ENCODE measurements at places on chromosomes 16 and 17.

DNA sequence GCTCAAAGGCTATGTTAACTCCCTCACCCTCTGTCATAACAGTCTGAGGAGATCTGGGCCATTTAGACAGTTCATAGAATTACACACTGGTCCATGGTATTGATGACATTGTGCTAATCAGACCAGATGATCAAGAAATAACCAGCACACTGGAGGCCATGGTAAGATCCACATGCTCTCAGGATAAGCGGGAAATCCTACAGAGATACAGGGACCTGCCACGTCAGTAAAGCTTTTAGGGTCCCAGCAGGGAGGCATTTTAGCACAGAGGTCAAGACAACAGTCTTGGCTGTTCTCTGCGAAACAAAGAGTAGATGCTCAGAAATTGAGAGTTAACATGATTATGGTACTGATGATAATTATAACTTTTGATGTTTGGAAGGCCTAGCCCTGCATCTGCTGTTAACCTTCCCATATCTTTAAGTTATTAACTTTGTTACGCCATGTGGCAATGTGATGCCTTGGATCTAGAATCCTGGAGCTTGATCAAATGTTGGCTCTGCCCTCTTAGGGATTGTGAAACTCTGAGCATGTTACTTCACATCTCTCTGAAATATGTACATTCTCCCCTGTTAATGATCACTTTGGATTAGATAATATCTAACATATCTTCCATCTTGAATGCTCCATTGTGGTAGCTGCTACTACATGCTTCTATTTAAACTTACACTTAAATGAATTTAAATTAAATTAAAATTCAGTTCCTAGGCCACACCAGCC, 172.0 kb upstream of the SOX9 start:
- no peak for DNase-seq

DNA sequence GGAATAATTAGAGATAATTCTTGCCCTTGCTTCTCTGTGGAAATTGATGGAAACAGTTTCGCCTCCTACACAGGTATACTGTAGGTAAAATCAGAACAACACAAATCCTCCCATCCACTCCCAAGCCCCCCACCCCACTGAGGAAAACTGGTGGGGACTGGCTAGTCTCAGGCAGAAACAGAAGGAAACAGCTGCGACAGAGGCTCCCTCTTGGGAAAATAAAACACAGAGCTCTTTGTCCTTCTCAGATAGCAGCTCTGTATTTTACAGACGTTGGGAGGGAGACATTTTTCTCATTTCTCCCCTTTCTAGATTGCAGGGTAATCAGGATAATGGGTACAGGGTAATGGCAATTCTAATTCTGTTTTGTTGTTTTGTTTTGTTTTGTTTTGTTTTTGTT, 1.1 kb downstream of the SLFN13 start:
- DNase-seq: no peak

GRCh38 chr17:55391764-55392467, 29.7 kb downstream of the MMD start:
- no peak for DNase-seq

DNA sequence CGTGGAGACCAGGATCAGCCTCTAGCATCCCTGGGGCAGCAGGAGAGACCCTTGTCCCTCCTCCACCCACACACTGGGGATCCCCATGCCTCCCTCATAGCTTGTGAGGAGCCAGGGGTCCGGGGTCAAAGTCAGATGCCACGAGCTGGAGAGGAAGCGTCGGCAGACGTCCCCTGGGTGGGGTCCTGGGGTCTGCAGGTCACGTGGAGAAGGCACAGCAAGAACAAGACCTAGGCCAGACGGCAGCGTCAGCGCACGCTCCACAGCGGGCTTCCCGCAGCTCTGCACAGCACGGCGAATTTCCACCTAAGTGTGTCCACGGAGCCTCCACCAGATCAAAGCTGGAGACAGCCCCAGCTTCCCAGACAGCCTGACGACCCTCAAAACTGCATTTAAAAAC, 49.3 kb downstream of the SLC7A5 start:
- no peak for DNase-seq

DNA sequence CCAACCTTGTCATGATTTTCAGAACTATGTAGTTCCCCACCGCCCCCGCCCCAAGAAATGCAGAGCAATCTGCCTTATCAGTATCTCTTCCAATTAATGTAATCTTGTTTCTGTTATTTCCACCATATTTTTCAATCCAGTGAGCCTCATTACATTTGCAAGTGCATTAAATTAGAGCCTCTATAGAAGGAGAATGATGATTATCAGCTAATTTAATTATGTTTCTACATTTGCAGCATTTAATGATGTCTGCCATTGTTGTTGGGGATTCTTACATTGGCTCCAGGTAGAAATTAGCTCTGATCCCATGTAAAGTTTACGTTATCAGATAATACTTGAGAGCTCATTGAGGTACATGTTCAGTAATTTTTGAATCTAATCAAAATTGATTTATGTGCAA, 707.0 kb upstream of the RBFOX1 start:
- no peak for DNase-seq

- DNase-seq: no peak
Measured at GRCh38 chr17:29924786-29925185, 5.2 kb downstream of the SSH2 start.

- DNase-seq: no peak
Measured at GRCh38 chr16:87729266-87729954, 36.4 kb downstream of the KLHDC4 start.

DNA sequence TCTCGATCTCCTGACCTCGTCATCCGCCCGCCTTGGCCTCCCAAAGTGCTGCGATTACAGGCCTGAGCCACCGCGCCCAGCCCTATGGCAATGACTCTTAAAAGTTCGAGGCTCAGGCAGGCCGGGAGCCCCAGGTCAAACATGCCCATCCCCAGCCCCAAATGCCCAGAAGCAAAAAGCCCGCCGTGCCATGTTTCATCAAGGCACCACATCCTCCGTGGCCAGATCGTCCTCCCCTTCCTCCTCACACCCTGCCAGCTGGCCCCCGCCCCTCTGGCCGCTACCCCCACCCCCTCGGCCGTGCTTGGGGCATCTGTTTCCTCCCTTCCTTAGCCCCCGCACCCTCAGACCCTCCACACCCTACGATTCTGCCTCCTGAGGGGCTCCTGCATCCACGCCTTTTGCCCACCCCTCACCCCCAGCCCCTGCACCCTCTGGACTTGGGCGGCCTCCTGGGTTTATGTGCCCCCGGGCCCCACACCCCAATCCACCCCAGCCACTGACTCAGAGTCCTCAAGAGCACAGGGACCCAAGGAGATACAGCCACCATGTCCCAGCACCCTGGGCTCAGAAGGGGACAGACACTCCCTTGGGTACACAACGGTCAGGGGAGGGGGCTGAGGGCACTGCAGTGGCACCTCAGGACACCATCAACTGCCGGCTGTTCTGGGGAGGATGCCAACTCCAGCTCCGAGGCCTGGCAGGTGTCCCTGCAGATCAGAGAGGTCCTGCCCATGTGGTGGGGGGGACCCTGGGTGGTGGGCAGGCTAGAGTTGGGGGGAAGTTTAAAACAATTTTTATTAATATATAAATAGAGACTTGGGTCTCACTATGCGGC, 7.1 kb downstream of the CTRB1 start:
- DNase-seq: no peak

GRCh38 chr17:59287452-59287851, 44.0 kb upstream of the YPEL2 start:
- no peak for DNase-seq

DNA sequence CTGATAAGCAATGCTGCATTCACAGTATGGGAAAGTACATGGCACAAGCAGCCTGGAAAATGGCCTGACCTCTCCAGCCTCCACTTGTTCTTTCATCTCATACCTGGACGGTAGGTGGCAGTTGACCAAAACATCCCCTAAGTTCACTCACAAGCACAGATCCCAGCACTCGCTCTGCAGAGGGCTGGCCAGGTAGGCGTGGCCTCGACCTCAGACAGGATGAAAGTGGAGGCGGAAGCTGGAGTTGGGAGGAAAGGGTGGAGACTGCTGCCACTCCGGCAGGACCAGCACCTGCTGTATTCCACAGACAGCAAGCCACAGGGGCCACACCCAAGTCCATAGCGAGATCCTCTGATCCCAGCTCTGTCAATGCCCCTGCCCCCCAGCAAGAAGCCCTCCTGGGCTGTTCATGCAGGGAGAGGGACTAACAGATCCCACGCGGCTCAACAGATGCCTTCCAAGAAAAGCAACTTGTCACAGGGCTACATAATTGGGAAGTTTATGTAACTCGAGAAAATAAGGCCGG, 31.3 kb downstream of the ZCCHC14 start:
- no peak for DNase-seq

DNA sequence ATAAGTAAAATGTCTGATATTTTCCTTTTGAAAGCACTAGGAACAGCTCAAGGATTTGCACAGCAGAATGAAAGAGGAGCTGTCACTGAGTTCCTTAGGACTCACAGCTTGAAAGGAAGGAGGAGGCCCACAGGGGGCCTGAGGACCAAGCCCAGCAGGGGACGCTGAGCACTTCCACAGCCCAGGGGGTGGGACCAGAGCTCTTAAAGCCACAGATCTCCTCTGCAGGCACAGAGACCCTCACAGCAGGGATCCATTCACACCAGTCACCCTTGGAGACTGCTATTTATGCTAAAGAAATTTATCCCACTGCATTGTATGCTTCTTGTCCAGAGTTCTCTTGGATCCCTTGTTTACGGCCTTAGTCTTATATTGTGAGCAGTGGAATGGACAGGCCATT, 253.3 kb downstream of the STX8 start:
- DNase-seq: no peak

Data from activated T-cell treated with anti-CD3 and anti-CD28 coated beads for 24 hours (primary cell).